Fibroblast of skin of abdomen (primary cell): ENCODE measurements at places on chromosomes 7 and 10.

- peak; percentile 17 for DNase-seq
Measured at GRCh38 chr7:18874880-18875279, 242.6 kb downstream of the TWIST1 start.

DNA sequence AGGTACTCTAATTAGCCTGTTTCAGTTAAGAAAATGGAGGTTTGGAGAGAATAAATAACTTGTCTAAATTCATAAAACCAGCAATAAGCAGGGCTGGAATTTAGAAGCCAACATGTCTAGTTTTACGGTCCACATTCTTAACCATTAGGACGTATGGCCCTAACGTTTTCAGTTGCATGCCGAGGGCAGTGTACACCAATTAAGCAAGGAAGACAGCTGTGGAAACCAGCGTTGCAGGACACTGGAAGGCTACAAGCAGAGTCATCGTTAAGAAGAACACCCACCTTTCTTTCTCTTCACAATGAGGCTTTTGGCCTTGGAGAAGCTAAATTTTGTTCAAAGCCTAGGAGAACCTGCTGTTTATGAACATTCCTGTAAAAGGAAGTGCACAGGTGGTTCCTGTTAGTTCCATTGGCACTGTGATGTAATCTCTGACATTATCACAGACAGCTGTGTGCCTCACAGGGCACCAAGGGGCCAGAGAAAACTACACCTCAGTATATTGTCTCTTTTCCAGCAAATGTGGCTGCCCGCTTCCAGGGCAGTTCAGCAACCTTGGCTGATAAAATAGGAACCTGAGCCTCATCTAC is 21.0 kb downstream of the MPP7 start:
- no peak for DNase-seq

DNA sequence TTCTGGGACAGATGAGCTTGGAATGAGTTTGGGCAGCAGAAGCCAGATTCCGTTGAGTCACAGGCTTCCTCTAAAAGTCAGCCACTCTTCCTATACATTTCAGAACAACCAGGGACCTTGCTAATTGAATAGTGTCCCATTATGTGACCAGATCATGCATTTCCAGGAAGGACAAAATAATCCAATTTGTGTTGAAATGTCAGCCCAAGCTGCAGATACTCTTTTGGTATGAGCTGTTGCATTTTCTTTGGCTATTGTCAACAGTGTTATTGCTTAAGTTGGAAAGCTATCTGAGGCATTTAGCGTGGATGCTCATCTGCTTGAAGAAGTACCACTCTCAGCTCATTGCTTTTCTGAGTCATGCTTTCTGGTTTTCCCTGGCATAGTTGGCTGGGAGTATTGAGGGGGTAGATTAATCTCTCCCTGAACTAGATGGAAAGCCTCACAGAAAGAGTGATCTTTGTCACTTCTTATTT is 223.7 kb upstream of the HABP2 start:
- peak; percentile 90 for DNase-seq

- DNase-seq, result no peak
Measured at GRCh38 chr7:149001427-149002068, 26.8 kb downstream of the PDIA4 start.

- DNase-seq, result peak; percentile 98
Measured at GRCh38 chr10:60914690-60915141, 29.3 kb downstream of the RHOBTB1 start.
